NCI-H1048 (cell line): ENCODE measurements at places on chromosomes 6 and 20.
A peak's percentile ranks its signal among the peaks of the same experiment; 100 is the strongest.

GRCh38 chr20:39810309-39810708 lies 848.2 kb downstream of the DHX35 start:
- DNase-seq, result no peak

GRCh38 chr20:36149469-36149868 lies 5.1 kb upstream of the EPB41L1 start:
- no peak for DNase-seq

DNA sequence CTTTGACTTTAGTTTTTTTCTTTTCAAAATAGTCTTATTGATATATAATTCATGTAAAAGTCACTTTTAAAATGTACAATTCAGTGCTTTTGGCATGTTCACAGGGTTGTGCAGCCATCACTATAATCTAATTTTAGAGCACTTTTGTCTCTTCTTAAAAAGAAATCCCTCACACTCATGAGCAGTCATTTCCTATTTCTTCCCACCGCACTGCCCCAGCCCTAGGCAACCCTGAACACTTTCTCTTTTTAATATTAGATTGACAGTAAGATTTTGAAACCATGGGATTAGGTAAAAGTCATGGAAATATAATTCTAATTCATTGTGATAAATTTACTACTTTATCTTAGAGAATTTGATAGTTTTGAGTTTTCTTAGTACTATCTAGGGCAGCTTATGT lies 309.4 kb downstream of the UTRN start:
- DNase-seq, result no peak

DNA sequence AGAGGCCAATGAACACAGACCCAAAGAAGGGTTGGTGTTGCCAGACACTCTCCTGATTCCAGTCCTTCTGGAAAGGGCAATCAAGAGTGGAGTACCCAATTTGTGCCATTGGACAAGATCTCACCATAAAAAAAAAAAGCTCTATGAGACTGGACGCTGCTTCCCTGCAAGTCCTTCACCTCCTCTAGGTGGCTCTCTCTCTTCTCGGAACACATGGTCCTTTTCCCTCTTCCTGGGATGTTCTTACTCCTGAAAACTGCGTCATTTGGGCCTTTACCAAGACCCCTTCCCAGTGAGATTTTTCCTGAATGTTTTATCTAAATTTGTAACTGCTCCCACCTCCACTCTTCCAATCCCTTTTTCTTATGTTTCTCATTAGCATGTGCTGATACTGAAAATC lies 280.8 kb downstream of the FOXA2 start:
- DNase-seq, result no peak

DNA sequence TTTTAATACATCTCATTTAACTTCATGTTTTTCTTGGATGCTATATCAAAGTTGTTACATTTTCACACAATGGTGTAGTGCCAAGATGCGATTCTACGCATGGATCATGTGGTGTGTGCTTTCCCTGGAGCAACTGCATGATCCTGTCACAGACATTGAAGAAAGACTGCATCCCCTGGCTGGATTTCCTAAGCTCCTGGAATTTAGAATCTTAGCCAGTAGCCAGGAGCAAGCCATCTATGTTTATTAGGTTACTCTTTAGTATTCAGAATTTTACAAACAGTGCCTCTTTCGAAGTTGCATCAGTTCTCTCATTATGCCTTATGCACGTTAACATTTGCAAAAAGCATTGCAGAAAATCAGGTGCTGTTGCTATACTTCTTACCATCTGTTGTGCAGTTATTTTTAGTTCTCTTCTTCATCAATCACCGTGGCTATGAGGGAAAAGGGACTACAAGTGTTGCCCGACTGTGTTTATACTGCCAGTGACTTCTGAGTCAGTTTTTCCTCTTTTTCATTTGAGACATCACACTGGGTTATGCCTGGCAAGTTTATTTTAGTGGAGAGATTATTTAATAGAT lies 584.2 kb downstream of the BCKDHB start:
- no peak for DNase-seq

DNA sequence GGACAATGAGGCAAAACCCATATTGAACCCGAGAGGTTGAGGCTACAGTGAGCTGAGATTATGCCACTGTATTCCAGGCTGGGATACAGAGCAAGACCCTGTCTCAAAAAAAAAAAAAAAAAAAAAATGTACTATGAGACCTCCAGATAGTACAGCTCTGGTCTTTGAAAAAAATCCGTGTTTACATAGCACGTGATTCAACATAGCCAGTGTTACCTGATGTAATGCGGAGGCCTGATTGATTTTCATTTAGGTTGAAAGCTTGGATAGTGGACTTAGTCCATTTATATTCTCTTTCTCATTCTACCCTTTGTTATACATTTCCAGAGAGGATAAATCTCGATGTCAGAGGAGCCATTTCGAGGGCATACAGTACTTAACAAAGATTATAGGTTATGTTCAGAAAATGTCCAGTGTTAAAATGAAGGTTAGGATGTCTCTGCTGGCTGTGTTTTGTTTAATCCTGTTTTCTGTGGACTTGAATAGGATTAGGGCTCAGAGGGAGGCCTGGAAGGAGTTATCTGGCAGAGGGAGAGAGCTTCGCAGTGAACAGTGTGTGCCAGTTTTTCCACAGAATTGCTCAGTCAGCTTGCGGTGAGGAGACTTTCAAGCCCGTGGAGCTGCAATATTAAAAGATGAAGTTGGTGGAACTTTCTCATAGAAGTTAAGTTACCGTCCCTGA lies 33.9 kb upstream of the BCLAF1 start:
- DNase-seq, result no peak

DNA sequence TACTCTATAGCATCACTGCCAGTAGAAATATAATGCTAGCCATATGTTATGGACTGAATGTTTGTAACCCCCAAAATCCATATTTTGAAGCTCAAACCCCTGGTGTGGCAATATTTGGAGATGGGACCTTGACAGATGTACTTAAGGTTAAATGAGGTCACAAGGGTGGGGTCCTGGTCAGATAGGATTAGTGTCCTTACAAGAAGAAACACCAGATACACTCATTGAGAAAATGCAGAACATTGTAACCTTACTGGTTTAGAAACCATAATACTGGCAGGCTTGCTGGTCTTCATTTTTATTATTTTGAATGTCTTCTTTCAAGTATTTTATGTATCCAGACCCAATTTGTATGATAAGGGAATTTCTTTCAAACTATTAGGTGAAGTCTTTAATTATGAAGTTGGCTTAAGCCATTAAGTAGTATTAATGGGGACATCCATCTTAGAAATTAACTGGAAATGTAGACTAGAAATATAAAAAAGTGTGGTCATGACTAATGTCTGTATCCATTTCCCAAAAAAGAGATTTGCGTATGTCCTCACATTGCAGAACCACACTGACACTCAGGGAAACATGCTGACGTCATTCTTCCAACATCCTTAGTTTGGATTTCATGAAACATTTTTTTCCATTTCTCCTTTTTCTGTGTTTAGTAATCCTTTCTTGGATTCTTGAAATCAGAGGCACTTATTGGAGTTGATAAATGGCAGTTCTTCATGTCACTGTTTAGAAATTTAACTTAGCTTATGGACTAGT lies 32.4 kb downstream of the SLC16A10 start:
- no peak for DNase-seq

GRCh38 chr6:14614631-14615030 lies 497.1 kb downstream of the CD83 start:
- DNase-seq, result no peak

- no peak for DNase-seq
Measured at GRCh38 chr20:62426699-62427131, 624 bp downstream of the RBBP8NL start.

GRCh38 chr20:3541887-3542721 lies 71.3 kb downstream of the ATRN start:
- DNase-seq, result no peak

DNA sequence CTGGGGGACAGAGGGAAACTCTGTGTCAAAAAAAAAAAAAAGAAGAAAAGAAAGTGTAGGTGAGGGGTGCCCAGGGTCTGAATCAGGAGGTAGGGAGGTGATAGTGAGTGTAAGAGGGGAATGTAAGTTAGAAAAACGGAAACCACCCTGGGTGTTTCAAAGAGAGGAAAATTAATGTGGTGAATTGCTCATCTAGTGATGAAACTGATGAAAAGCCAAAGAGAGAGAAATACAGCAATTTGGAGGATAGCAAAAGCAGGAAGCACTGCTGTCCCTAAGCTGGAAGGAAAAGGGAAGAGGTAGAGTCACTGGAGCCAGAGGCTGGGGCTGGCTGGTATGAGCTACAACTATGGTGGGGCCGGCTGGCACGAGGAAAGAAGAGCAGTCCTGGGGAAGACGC lies 85.0 kb upstream of the CEP85L start:
- no peak for DNase-seq

GRCh38 chr6:126038234-126038633 lies 51.9 kb downstream of the TRMT11 start:
- no peak for DNase-seq

- no peak for DNase-seq
Measured at GRCh38 chr6:154996841-154997311, 1.8 kb downstream of the TIAM2 start.

DNA sequence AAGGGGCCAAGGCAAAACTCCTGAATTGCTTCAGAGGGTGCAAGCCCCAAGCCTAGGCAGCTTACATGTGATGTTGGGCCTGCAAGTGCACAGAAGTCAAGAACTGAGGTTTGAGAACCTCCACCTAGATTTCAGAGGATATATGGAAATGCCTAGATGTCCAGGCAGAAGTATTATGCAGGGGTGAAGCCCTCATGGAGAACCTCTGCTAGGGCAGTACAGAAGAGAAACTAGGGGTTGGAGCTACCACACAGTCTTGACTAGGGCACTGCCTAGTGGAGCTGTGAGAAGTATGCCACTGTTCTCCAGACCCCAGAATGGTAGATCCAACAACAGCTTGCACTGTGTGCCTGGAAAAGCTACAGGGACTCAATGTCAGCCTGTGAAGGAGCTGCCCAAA lies 179.7 kb upstream of the GJE1 start:
- DNase-seq, result no peak

DNA sequence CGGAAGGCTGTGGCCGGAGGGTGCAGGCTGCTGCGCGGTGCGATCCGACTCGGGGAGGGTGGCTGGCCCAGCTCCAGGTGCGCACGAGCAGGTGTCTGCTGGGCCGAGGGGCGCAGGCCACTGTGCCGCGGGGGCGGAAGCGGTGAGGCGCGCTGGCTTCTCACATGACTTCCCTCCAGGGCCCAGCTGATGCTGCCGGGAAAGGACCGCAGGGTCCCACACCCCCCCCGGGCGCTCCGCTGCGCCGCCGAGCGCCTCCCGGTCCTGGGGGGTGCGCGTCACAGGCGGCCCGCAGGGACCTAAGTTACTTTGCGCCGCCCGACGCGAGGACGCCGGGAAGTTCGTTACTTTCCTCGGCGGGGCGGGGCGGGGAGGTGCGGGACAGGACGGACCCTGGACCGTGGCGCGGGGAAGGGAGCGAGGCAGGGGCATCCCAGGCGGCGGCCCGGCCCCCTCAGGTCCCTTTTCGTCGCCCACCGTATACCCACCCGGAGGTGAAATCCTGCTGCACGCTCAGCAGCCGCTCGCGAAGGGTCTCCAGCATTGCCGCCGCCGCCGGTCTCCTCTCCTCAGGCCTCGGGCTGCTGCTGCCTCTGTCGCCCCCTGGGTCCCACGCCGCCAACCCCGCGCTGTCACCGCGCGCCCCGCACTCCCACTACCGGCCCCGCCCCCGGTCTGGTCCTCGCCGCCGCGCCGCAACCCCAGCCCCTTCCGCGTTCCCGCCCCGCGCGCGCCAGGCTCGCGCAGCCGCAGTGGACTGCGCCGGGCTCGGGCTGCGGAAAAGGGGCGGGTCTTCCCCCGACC lies at the start of gene DTNBP1:
DTNBP1 (minus strand) TSS at position 703 of the 804 bp plus-strand sequence; CDS start at position 544, 159 bp downstream.
- peak; percentile 77 for DNase-seq

GRCh38 chr6:13152764-13153163 lies 175.6 kb downstream of the TBC1D7 start:
- DNase-seq, result no peak

- DNase-seq, result no peak
Measured at GRCh38 chr6:41763470-41763869, 16.2 kb downstream of the FRS3 start.

DNA sequence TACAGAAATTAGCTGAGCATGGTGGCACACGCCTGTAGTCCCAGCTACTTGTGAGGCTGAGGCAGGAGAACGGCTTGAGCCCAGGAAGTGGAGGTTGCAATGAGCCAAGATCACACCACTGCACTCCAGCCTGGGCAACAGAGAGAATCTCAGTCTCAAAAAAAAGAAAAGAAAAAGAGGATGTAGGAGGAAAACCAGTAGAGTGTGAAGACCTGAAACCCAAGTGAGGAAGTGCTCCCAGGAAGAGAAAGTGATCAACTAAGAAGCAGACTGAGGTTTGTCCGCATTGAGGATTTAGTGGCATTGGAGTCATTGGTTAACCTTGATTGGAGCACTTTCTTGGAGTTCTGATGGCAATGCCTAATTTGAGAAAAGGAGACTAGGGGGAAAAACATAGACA lies 20.6 kb upstream of the TASP1 start:
- DNase-seq, result no peak

DNA sequence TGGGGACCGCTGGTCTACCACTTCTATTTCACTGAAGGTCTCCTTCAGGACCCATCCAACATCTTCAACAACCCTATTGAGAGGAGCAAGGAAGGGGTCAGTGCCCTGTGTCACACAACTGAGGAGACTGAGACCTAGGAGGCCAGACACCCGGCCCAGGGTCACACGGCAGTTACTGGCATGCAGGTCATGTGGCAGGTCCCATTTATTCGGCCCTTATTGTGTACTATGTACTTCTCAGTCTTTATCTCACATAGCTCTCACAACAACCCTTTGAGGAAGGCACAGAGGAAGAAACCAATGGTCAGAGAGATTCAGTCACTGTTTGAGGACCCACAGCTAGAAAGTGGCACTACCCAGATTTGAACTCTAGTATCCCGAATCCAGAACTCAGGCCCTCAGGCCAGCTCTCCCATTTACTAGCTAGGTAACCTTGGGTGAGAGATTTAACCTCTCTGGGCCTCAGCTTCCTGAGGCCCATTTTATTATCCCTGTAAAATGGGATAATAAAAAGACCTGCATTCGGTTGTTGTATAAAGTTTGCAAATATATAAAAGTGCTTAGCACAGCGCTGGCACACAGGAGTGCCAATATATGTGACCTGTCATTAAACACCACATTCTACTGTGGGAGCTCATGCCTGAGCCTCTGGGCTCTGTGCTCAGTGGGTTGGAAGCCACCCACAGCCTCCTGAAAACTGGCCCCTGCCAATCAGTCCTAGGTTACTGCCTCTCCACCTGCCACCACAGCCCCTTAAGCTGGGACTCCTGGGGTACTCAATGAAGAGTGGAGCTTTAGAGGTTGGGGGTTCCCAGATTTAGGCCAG lies 15.8 kb downstream of the TFEB start:
- no peak for DNase-seq

GRCh38 chr20:64114356-64114971 lies 7.1 kb upstream of the NPBWR2 start:
- no peak for DNase-seq

DNA sequence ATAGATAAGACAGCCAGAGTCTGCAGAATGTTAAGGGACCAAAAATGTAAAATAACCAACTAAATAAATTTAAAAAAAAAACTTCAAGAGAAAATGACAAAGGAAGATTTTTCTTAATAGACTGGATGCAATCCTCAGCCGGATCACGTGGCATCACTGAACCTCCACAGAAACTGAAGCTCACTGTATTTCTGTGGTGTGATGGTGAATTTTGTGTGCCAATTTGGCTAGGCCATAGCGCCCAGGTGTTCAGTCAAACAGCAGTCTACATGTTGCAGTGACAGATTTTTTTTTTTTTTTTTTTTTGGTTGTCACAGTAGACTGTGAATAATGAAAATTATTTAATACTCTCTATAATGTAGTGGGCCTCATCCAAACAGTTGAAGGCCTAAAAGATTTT lies 95.5 kb downstream of the ARHGAP18 start:
- DNase-seq, result no peak
